Caki2 (cell line): ENCODE measurements at places on chromosomes 5 and 9. TPM values are rescaled to one million over a fixed set of nuclear protein-coding genes. Genes with fewer than 3 reads are reported as not detected.

The CNOT6 gene
- 5.7 and 7.6 TPM in 2 replicates for total RNA-seq

The OTP gene
- total RNA-seq: not detected in 2 replicates

DNA sequence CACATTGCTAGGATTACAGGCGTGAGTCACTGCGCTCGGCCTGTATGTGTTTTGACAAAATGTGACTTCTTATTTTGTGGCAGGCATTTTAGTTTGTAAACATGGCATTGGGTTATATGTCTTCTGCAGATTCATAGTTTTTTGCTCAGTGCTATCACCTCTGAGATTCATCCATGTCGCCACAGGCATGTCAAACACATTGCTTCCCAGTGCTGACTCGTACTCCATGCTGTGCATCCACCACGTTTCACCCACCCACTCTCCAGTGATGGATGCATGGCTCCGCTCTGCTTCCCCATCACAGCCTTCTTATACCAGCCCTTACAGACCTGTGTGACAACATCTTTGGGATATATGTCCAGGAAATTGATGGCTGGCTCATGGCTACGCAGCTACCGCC, 158.8 kb downstream of the GAS1 start:
- no peak for DNase-seq

DNA sequence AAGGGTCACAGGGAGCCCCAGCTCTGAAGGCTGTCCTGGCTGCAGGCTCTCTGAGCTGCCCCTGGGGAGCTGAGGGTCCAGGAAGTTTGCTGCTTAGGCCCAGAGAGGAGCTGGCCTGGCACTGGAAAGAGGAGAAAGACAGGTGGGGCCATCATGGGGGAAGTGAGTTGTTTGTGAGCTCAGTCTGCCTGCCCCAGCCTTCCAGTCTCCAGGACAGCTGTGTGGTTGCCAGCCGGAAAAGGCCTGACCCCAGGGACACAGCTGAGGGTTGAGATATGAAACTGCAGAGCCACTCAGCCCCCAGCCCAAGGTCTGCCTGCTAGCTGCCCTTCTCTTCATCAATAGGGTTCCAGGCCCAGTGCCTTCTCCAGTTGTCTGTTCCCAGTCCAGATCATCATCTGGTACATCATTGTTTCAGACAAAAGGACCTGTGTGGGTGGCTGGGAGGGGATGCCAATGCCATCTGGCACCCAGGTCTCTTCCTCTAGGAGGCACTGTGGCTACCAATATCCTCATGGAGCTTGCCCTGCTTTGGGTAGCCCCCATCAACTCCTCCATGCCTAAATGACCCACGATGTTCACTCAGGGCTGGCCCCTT, 4.3 kb upstream of the DDX41 start:
- no peak for DNase-seq

- no peak for DNase-seq
Measured at GRCh38 chr5:110203661-110204060, 513.9 kb downstream of the MAN2A1 start.

DNA sequence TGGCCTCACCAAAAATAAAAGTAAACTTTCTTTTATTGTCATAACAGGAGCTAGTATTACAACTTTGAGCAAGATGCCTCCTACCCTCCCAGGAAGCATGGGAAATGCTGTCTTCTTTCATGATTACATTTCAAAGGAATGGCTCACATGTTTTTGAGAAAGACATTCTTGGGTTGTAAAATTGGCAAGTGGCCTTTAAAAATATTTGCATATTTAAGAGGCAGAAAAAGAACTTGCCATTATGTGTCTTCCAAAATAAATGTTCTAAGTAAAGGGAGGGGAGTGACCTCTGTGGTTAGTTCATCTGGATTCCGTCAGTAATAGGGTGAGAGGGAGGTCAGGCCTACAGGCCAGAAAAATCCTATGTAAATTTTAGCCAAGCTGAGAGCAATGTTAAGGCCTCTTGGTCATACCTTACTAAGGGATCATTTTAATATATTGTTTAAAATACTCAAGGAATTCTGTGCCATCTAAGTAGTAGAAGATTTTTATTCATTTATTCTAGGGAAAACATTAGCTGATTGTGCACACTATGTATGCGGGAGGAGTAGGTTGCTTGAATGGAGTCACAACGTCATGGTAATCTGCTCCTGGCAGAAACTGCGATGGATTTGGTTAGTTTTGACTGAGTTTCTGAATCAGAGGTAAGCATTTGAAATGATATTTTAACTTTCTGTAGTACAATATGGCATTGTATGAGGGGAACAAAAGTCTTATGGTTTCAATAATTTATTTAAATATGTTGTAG, 1485.7 kb upstream of the CDH9 start:
- DNase-seq: peak; percentile 97

- no peak for DNase-seq
Measured at GRCh38 chr9:114539701-114540380, 34.6 kb upstream of the WHRN start.
